Smooth muscle cell of trachea (primary cell): ENCODE measurements at places on chromosomes 5 and 9. TPM values are rescaled to one million over a fixed set of nuclear protein-coding genes. Genes with fewer than 3 reads are reported as not detected.

The CCIN gene
- 1.7 and 2.6 TPM in 2 replicates for total RNA-seq

The LTC4S gene
- 1.3 TPM in 1 of 2 replicates, not detected in the other for total RNA-seq

The PCDHB7 gene
- under 0.01 and 0.66 TPM in 2 replicates for total RNA-seq

The KLHL3 gene
- 1.2 and 3.8 TPM in 2 replicates for total RNA-seq

The PCAT7 gene
- 0.17 TPM in 1 of 2 replicates, not detected in the other for total RNA-seq

The TLR4 gene
- 1.9 and 6.0 TPM in 2 replicates for total RNA-seq

The SPOCK1 gene
- total RNA-seq: 36.1 and 54.9 TPM in 2 replicates

The CCL27 gene
- total RNA-seq: 0.15 and 0.17 TPM in 2 replicates

The KIF2A gene
- 55.9 and 71.3 TPM in 2 replicates for total RNA-seq

The AP3B1 gene
- 55.6 and 78.1 TPM in 2 replicates for total RNA-seq

The PRR7 gene
- 2.9 and 12.4 TPM in 2 replicates for total RNA-seq

The SAPCD2 gene
- total RNA-seq: 1.5 and 8.0 TPM in 2 replicates

The ZFP62 gene
- total RNA-seq: 18.5 and 18.8 TPM in 2 replicates

The OGN gene
- total RNA-seq: 17.5 and 19.6 TPM in 2 replicates

The IFNA21 gene
- not detected in 2 replicates for total RNA-seq

The ITK gene
- total RNA-seq: not detected in 2 replicates

The DNAJC18 gene
- 10.9 and 12.4 TPM in 2 replicates for total RNA-seq
